ENCODE measurements at places on chromosomes 3 and 15.
A peak's percentile ranks its signal among the peaks of the same experiment; 100 is the strongest.

DNA sequence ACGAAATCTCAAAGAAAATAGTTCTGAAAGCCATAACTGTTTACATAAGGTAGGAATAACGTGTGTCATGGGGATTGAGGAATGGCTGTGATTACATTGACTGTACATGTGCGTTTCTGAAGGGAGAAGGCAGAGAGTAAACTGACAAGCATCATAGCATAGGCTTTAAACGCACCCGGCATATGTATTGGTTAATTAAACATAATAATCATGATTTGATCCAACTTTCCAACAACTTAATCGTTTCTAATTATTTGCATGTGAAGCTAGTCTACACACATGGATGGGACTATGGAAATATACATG is 3.3 kb downstream of the TMEM108 start:
- DNase-seq: no peak

DNA sequence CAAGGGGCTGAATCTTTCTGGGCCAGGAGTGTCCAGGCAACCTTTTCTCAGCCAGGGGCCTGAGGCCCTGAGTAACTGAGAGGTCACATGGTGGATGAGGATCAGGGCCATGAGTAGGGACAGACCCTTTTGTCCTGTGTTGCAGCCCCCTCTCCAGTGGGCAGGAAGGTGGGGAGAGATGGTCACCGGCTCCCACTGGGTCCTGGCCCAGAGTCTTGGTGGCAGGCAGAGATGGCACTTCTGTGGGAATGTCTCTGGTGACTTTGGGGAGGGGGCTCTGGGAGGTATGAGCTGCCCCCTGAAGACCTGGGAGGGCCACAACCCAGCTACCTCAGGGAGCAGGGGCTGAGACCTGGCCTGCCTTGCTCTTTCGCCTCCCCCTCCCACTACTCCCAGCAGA is 6.8 kb downstream of the ESYT3 start:
- DNase-seq: no peak

DNA sequence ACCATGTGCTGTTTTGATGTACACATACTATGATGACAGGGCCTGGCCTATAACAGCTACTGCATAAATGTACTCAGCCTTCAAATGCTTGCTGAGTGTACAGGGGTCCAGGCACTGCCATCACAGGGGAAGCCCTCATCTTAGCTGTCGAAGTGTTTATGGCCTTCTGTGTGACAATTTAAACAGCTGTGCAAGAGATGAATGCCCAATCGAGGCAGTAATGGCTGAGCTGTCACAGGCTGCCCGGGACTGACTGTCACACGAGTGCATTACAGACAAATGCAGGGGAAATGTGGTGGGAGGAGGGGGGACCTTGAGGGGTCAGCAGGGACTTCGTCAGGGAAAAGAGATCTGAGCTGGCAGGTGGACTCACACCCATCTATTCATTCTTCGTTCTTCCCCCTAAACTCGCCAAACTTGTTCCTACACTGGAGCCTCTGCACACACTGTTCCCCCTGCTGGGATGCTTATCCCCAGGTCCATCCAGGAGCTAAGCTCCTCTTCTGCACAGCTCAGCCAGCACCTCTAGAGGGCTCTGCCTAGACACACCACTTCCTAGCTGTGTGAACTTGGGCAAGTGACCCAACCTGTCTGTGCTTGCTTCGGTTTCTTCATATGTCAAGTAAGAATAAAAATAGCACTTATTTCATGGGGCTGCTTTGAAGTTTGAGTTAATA is 156.2 kb upstream of the IQSEC1 start:
- DNase-seq: no peak

DNA sequence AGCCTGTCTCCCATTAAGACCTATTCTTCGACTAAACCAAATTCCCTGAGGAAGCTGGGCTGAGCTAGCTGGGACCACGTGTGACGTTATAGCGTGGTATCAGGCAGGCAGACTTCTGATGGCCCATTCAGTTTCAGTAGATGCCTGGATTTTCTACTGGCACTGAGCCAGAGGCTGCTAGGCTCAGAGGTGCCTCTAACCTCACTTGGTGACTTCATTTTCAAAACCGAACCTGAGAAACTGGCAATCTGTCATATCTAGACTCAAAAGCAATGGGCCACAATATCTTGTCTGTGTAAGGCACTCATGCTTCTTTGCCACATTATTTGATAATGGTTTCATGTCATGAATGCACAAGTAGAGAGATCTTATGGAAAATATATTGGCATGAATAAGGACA is 352.1 kb upstream of the AZI2 start:
- DNase-seq: no peak

DNA sequence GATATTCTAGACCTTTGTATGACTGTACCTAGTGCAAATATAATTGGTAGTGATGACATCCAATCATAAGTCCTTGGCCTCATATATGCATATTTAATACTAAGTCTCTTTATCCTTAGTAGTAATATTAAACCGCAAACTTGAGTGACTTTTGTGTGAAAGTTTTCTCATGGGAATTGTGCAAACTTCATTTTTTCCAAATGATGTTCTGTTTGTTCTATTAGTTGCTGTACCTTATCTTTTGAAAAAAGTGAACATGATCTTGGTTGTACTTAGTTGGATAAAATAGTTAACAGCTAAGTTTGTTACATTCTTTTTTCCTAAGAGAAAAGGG is 43.2 kb downstream of the TMEM45A start:
- DNase-seq: no peak

- DNase-seq: no peak
These were observed 59.0 kb downstream of the ABTB1 start for GRCh38 chr3:127731546-127732289.

GRCh38 chr3:65377637-65378036 is 661.1 kb downstream of the MAGI1 start:
- DNase-seq: no peak

- DNase-seq: no peak
These were observed 26.2 kb downstream of the ZBED2 start for GRCh38 chr3:111568911-111569310.

DNA sequence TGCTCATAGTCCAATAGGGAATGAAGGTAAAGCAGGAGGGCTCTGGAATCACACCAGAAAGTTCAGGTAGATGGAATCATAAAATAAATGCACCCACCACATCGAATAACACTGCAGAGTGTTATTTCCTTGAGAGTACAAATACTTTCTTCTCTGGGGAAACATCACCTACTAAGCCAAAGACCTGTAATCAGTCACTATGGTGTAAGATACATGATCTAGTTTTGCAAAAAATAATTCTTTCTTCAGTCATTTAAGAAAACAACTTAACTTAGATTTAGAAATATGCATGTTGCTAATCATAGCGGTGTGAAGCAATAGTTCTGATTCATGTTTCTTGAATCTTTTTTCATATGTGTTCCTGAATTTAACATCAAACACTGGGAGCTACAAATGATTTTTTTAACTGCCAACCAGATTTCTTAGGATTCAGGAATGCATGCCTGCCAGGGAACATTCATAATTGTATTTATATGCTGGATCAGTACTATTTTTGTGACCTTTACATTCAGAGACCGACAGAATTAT is 40.2 kb upstream of the MEIS2 start:
- DNase-seq: no peak

DNA sequence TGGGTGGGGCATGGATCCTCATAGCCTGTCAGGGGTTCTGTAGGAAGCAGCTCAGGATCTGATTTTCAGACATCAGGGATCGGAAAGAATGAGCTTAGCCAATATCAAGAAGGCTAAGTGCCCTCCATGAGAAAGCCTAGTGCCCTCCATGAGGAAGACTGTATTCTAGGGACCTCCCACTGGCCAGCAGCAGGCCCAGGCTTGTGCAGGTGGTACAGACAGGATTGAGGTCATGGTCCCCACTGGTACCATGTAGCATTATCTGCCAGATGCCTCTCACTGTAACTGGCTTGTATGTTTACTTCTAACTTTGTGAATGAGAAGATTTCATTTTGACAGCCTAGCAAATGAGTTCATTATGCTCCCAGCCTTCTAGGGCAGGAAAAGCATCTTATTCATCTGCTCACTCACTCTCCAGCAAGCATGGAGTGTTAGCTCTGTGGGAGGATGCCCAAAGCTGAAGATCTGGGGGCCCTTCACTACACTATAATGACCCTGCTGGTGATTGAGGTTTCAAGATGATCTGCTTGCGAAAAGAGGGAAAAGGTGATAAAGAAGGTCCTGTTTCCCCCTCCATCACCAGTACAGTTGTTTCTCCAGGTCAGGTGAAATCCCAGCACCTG is 7.5 kb downstream of the EPHB1 start:
- DNase-seq: no peak

- DNase-seq: no peak
These were observed 5.1 kb downstream of the FEZF2 start for GRCh38 chr3:62368290-62368704.

- no peak for DNase-seq
These were observed 130.0 kb downstream of the FBN1 start for GRCh38 chr15:48515500-48515899.

- DNase-seq: no peak
These were observed 13.4 kb downstream of the CIDEC start for GRCh38 chr3:9866639-9867038.

GRCh38 chr3:71465371-71466036 is 118.0 kb downstream of the FOXP1 start:
- DNase-seq: no peak

GRCh38 chr3:188060840-188061544 is 93.0 kb upstream of the LPP start:
- peak; percentile 16 for DNase-seq

GRCh38 chr3:53142986-53143385 is 12.8 kb upstream of the RFT1 start:
- no peak for DNase-seq

DNA sequence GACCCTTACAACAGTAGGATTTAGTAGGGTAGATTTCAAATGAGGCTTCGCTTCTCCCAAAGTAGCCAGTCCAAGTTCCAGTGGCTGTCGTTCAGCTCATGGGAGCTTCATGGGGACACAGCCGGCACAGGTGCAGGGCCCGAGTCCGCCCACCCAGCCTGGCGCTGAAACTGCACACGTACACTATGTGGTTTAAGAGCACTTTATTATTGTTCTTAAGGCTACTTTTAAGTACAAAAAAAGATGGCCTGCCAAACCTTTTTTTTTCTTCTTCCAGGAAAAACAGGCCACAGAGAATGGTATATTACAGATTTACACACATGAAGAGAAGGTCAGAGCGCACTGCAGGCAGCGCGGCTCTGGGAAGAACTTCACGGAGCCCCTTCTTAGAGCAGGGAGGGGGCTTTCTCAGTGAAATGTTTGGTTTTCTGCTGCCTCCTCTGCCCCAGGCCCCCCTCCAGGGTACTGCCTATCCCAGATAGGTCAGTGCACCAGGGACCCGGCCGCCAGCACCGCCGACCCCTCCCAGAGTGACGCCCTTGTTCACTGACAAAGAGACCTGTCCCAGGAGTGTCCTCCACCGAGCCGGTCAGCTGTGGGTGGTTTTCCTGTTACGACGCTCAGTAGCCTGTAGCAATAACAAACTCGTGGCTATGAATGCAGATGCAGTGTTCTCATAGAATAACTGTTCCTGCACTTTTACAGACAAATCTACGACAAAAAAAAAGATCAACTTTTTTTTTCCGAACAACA is 87.7 kb downstream of the VGLL4 start:
- no peak for DNase-seq

- DNase-seq: no peak
These were observed 40.8 kb downstream of the FOXP1 start for GRCh38 chr3:71542521-71543370.

GRCh38 chr15:56496635-56497034 is 31.7 kb upstream of the MNS1 start:
- DNase-seq: no peak

GRCh38 chr3:126121632-126122031 is 37.7 kb upstream of the SLC41A3 start:
- DNase-seq: no peak

DNA sequence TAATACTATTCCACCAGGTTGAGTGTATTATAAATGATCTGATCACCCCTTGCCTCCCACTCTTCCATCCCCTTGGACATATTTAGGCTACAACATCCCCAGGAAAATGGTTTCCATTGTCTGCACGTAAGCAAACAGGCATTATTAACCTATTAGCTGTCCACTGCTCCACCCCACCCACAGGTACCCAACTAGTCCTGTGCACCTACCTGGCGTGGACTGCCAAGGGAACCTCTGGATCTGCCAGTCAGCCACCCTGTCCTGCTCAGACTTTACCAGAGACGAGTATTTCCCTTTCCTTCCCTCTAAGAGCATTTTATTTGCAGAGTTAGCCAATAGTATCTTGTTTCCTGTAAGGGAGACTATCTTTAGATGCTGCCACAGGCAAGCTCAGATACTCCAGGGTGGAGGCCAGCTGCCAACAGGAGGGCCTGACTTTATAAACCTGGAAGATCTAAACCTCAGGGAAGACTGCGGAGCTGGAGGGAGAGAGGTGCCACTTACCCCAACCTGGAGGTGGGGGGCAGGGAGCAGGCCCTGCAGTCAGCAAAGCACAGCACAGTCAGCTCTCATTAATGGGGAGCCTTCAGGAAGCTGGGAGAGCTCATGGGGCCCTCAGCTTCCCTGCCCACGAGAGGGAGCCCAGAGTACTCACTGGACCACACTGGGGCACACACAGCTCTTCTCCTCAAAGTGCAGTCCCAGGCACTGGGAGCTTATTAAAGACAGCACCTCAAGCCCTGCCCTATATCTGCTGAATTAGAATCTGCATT is at the start of gene CX3CR1:
CX3CR1 (minus strand) TSS at position 292 of the 773 bp plus-strand sequence. CDS start 13,527 bp downstream, outside the sequence.
- DNase-seq: no peak

GRCh38 chr3:185067173-185067572 is 85.7 kb downstream of the C3orf70 start:
- DNase-seq: no peak

DNA sequence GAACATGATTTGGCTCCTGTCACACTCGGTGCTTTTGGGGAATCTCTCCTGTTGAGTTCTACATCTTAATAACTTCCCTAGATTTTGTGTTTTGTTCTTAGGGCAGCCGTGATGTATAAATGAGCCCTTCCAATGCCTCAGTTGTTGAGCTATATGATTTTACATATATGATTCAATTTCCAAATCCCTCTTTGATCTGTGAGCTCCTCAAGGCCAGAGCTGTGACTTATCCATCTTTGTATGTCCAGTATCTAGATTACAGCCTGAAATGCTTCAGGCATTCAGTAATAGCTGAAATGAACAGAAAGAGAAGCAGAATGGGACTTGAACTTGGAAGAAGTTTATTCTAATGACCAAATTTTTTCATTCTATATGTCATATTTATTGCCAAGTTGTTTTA is 26.6 kb downstream of the CGGBP1 start:
- DNase-seq: no peak

DNA sequence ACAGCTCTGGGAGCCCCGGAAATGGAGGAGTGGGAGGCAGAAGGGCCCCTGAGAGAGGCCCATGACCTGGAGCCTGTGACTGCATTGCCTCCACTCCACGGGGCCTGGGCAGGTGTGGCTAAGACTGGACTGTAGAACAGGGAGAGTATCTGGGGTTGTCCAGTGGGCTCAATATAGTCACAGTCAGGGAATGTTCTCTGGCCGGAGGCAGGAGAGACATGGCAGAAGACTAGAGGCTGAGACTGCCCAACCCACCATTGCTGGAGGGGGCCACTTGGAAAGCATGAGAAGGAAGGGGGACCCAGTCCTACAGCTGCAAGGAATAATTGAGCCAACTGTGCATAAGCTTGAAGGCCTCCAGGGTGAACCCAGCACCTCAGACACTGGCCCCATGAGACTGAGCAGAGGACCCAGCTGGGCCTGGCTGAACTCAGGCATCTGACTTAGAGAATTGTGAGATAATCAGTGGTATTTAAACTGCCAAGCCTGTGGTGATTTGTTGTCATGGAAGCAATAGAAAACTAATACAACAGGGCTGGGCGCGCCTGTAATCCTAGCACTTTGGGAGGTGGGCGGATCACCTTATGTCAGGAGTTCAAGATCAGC is 33.1 kb downstream of the NIPA2 start:
- no peak for DNase-seq
